ENCODE measurements at places on chromosomes 4 and X. TPM values are rescaled to one million over a fixed set of nuclear protein-coding genes. Genes with fewer than 3 reads are reported as not detected.

The PCDH19 gene
- total RNA-seq: 0.27 TPM

The ADH1A gene
- total RNA-seq: not detected

The RNF175 gene
- not detected for total RNA-seq

The SMAD1 gene
- total RNA-seq: 25.7 TPM

DNA sequence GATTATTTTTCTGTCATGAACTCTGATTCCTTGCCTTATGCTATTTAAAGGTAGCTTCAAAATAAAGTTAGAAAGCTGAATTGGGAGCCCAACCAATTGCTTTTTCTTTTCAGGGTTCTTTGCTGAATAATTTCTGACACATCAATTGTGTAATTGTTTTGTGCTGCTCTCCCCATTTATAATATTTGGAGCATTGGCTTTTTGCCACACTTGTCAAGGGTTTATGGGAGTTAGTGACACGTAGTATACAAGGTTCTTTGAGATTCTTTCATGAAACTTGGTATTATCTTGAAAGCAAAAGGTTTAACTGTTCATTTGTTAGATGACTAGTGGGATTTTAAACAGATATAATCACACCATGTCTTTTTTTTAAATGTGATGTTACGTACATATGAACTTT is 80.9 kb downstream of the POLA1 start:
- no peaks in the 10 kb centered on the region for H3K27me3 ChIP-seq
- H3K4me3 ChIP-seq: no peak overlapping the region
- no peaks in the 10 kb centered on the region for H3K4me1 ChIP-seq
- DNase-seq: no peak
- H3K36me3 ChIP-seq: peaks cover 3% of the 10 kb centered on the region

GRCh38 chrX:55206162-55206941 is 13.8 kb upstream of the PAGE5 start:
- H3K27ac ChIP-seq: no peak overlapping the region
- DNase-seq: no peak
- H3K4me3 ChIP-seq: no peak overlapping the region
- no peaks in the 10 kb centered on the region for H3K36me3 ChIP-seq

- no peak for DNase-seq
- H3K36me3 ChIP-seq: no peaks in the 10 kb centered on the region
- H3K4me1 ChIP-seq: no peaks in the 10 kb centered on the region
- H3K4me3 ChIP-seq: no peak overlapping the region
Observed at GRCh38 chr4:61214680-61215079, 14.6 kb downstream of the ADGRL3 start.

GRCh38 chr4:174317531-174317930 is 33.8 kb downstream of the CEP44 start:
- no peaks in the 10 kb centered on the region for H3K36me3 ChIP-seq
- no peak for DNase-seq
- no peaks in the 10 kb centered on the region for H3K4me1 ChIP-seq
- H3K27ac ChIP-seq: no peak overlapping the region

GRCh38 chr4:138409670-138410069 is 167.5 kb upstream of the SLC7A11 start:
- no peaks in the 10 kb centered on the region for H3K36me3 ChIP-seq
- H3K27ac ChIP-seq: no peak overlapping the region
- peaks cover 13% of the 10 kb centered on the region for H3K4me1 ChIP-seq
- no peak for DNase-seq
- H3K4me3 ChIP-seq: no peak overlapping the region

GRCh38 chr4:119026662-119027444 is 108.8 kb upstream of the MYOZ2 start:
- peaks cover 13% of the 10 kb centered on the region for H3K4me1 ChIP-seq
- no peaks in the 10 kb centered on the region for H3K27me3 ChIP-seq
- peak overlapping the region; percentile 76 for H3K27ac ChIP-seq
- H3K36me3 ChIP-seq: no peaks in the 10 kb centered on the region

- no peaks in the 10 kb centered on the region for H3K36me3 ChIP-seq
- H3K27ac ChIP-seq: no peak overlapping the region
- no peak for DNase-seq
- no peaks in the 10 kb centered on the region for H3K27me3 ChIP-seq
- H3K4me3 ChIP-seq: no peak overlapping the region
- no peaks in the 10 kb centered on the region for H3K4me1 ChIP-seq
Observed at GRCh38 chr4:4969298-4969697, 50.0 kb downstream of the CYTL1 start.

GRCh38 chr4:152956147-152956546 is 20.0 kb downstream of the FHDC1 start:
- no peak for DNase-seq
- H3K4me3 ChIP-seq: no peak overlapping the region
- H3K36me3 ChIP-seq: no peaks in the 10 kb centered on the region
- H3K27me3 ChIP-seq: no peaks in the 10 kb centered on the region

Measured in upper lobe of left lung (tissue), 6 donors.